Neural progenitor cell (in vitro differentiated cells): ENCODE measurements at places on chromosomes 5 and 9.

DNA sequence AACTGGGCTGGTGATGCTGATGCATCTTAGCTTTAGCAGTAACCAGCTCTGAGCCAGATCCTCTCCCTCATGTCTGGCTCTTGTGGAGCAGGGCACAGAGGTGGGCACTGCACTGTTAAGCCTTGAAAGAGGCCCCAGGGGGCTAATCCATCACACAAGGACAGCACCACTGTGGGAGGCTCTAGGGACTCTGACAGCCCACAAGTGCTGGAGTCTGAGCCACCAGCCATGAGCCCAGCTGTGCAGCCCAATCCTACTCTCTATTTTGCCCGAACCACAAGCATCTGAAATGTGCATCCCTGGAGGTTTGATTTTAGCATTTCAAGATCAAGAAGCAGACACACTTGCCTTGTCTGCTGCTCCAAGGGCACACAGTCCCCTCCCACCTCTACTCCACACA lies 407.1 kb upstream of the TRPC7 start:
- H3K4me1 ChIP-seq, result peaks cover 7% of the 10 kb centered on the region
- H3K27me3 ChIP-seq, result no peaks in the 10 kb centered on the region
- H3K27ac ChIP-seq, result no peak overlapping the region
- DNase-seq, result no peak
- no peaks in the 10 kb centered on the region for H3K36me3 ChIP-seq

DNA sequence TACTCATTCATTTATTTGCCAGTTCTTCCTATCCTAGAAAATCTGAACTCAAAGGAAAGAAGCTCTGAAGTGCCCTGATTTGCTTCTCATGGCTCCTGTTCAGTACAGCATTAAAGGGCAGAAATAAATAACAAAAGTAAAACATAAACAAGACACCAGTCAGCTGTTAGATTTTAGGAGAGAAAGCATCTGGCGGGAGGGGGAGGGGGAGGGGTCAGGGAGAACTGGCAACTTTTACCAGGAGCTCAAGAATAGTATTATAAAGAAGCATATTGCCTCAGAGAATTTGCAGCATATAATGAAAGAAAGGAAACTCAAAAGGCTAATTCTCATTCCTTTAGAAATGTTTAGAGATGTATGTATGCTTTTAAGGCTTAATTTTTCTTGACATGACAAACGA lies 68.1 kb downstream of the SEMA6A start:
- no peak for DNase-seq
- peaks cover 60% of the 10 kb centered on the region for H3K4me1 ChIP-seq
- no peak overlapping the region for H3K4me3 ChIP-seq
- H3K36me3 ChIP-seq, result peaks cover 11% of the 10 kb centered on the region
- no peaks in the 10 kb centered on the region for H3K27me3 ChIP-seq

- no peaks in the 10 kb centered on the region for H3K36me3 ChIP-seq
- H3K27me3 ChIP-seq, result no peaks in the 10 kb centered on the region
- DNase-seq, result no peak
- H3K27ac ChIP-seq, result no peak overlapping the region
- H3K4me3 ChIP-seq, result no peak overlapping the region
Measured at GRCh38 chr9:118529624-118530214, 825.5 kb downstream of the TLR4 start.

DNA sequence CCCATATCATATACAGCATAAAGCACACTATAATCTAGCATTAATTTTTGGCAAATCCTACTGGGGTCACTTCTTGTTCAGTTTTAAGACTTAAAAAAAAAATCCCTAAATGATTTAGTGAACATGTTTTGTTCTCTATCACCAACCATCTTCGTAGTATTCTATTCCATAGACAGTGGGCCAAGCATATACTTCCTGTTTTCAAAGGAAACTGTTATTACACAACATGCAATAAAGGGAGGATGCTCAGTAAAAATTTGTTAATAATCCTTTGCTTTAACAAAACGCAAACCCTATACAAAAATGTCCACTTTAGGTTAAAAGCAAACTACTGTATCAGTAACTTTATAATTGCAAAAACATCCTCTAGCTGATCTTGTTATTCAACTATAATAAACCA lies 13.0 kb downstream of the CCNH start:
- peaks cover 32% of the 10 kb centered on the region for H3K36me3 ChIP-seq
- H3K4me3 ChIP-seq, result no peak overlapping the region
- no peak overlapping the region for H3K27ac ChIP-seq

DNA sequence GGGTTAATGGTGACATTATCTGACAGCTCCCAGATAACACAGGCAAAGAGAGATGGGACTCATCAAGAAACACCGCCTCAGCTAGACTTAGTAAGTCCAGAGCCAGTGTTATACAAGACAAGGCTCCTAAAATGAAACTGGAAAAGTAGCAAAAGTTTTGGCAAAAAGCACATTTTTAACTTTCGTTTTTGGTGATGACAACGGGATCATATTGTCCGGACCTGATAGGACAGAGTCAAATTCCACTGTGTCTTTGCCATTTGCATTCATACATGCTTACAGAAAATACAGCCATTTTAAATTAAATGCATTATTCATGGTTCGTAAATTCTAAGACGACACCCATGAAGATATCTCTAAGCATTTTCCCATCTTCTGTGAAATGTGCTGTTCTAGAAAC lies 152.1 kb downstream of the CRB2 start:
- H3K36me3 ChIP-seq, result no peaks in the 10 kb centered on the region
- H3K4me1 ChIP-seq, result no peaks in the 10 kb centered on the region
- H3K27me3 ChIP-seq, result no peaks in the 10 kb centered on the region
- H3K4me3 ChIP-seq, result no peak overlapping the region

GRCh38 chr9:86940774-86941173 lies 6.5 kb downstream of the GAS1 start:
- peaks cover 51% of the 10 kb centered on the region for H3K4me1 ChIP-seq
- peak; percentile 80 for DNase-seq
- peak overlapping the region; percentile 29 for H3K4me3 ChIP-seq
- no peaks in the 10 kb centered on the region for H3K27me3 ChIP-seq
- peaks cover 5% of the 10 kb centered on the region for H3K36me3 ChIP-seq
- H3K27ac ChIP-seq, result peak overlapping the region; percentile 48

DNA sequence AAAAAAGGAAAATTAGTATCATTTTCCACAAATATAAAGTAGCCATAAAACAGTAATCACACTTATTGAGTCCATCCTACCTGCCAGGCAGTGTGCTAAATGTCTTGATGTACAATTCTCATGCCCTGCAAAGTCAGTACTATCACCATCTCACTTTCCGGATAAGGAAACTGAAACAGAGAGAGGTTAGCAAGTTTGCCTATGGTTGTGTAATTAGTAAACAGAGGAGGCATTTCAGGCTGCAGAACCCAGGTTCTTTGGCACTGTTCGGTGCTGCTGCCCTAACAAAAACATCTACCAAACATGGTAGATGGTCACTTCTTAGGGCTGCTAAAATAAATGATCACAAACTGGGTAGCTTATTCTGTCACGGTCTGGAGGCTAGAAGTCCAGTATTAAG lies 22.6 kb downstream of the PLAC8L1 start:
- no peak overlapping the region for H3K4me3 ChIP-seq
- H3K27ac ChIP-seq, result no peak overlapping the region
- H3K27me3 ChIP-seq, result no peaks in the 10 kb centered on the region
- no peaks in the 10 kb centered on the region for H3K4me1 ChIP-seq
- H3K36me3 ChIP-seq, result no peaks in the 10 kb centered on the region

DNA sequence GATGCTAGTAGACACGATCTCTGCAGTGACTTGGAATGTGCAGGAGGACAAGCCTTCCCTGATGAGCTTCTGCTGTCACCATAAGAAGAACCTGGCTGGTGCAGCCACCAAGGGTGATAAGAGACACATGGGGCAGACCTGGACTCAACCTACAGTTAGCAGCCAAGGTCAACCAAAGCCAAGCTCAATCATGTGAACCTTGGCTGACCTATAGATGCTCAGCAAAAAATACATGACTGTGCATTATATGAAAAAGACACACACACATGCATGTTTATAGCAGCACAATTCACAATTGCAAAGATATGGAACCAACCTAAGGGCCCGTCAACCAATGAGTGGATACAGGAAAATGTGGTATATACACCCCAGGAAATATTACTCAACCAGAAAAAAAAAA lies 86.9 kb downstream of the TARS1 start:
- H3K4me3 ChIP-seq, result no peak overlapping the region
- H3K27ac ChIP-seq, result no peak overlapping the region
- H3K36me3 ChIP-seq, result no peaks in the 10 kb centered on the region
- DNase-seq, result no peak

GRCh38 chr5:53481159-53481886 lies 894 bp downstream of the FST start:
- DNase-seq, result no peak
- H3K4me3 ChIP-seq, result peak overlapping the region; percentile 75
- H3K4me1 ChIP-seq, result peaks cover 16% of the 10 kb centered on the region
- H3K27me3 ChIP-seq, result no peaks in the 10 kb centered on the region
- no peak overlapping the region for H3K27ac ChIP-seq
- peaks cover 13% of the 10 kb centered on the region for H3K36me3 ChIP-seq

DNA sequence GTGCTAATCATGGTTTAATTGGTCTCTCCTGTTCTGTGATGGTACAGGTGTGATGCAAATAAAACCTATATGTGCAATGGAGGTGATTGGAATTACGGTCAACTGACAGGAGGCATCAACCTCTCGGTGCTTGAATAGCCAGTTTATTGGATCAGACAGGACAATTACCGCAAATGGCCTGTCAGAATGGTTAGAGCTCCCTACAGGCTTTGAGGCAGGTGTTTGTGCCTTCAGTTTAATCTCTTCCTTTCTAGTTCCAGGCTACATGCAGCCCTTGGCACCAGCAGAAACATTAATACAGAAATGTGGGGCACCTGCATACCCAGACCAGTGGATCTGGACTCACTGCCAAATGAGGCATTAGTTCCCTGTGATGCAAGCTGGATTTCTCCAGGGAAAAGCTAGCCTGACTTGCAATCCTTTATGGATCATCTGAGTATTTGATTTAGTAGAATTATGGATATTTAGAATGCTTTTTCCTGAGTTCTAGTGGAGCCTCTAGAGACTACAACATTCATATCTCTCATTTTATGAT lies 128.6 kb downstream of the MAT2B start:
- H3K27me3 ChIP-seq, result no peaks in the 10 kb centered on the region
- H3K4me3 ChIP-seq, result no peak overlapping the region
- no peaks in the 10 kb centered on the region for H3K4me1 ChIP-seq
- H3K27ac ChIP-seq, result no peak overlapping the region
- no peak for DNase-seq
